ENCODE measurements at places on chromosomes 11 and 22. TPM values are rescaled to one million over a fixed set of nuclear protein-coding genes. Genes with fewer than 3 reads are reported as not detected.

DNA sequence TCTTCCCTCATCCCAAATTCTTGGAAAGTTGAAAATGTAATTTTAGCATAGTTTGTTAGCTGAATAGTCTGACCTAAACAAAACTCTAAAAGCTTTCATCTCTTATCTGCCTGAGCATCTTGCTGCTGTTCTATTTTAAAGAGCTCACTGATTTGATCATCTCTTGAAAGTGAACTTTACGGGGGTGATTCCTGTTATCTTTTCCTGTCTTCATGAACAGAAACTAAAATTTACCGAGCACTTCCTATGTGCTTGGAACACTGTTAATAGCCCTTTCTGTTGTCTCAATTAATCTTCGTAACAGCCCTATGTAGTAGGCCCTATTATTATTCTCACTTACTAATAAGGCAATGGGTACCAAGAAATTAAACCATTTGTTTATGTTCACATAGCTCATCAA is 12.3 kb downstream of the AMOTL1 start:
- no peak for DNase-seq

DNA sequence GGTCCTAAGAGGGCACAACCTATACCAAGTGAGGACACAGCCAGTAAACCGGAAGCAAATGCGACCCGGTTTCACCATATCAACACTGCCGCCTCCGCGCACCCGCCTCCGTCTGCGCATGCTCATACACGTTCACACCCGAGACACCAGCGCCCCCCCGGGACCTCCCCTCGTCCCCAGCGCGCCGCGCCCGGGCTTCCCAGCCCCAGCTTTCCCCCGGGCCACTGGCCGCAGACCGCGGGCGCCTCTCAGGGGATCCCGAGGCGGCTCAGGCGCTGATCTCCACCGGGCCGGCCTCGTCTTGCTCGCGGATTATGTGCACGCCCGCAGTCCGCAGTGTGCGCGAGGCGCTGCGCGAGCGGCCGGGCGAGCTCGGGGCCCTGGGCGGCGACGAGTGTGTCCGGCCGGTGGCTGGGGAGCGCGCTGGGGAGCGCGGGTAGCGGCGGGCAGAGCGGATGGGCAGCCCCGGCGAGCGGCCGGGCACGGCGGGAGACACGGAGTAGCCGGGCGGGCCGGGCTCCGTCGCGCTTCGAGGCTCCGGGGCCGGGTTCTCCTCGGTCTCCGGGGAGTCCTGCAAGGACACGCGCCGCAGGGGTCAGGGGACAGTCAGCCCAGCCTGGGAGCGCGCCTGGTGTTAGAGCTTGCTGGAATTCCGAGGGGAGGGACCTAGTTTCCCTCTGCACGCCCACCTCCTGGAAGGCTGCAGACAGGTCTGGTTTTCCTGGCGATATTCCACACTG is 2.0 kb downstream of the HEPN1 start:
- peak; percentile 78 for DNase-seq

GRCh38 chr22:20909543-20910303 is 7.5 kb upstream of the CRKL start:
- DNase-seq: no peak

GRCh38 chr11:2777871-2778629 is 78.3 kb upstream of the KCNQ1OT1 start:
- DNase-seq: peak; percentile 12

The MRGPRX4 gene
- total RNA-seq: not detected

The SAA2 gene
- 4.1 TPM for total RNA-seq

Measured in WTC11 (cell line).